Left forelimb (tissue), 1 donor: ENCODE measurements at places on chromosomes 11 and 22.

GRCh38 chr11:80986421-80987074, 1545.7 kb upstream of the TENM4 start:
- no peak for DNase-seq

- peak; percentile 57 for DNase-seq
These were observed 597.4 kb downstream of the LUZP2 start for GRCh38 chr11:25094085-25094802.

DNA sequence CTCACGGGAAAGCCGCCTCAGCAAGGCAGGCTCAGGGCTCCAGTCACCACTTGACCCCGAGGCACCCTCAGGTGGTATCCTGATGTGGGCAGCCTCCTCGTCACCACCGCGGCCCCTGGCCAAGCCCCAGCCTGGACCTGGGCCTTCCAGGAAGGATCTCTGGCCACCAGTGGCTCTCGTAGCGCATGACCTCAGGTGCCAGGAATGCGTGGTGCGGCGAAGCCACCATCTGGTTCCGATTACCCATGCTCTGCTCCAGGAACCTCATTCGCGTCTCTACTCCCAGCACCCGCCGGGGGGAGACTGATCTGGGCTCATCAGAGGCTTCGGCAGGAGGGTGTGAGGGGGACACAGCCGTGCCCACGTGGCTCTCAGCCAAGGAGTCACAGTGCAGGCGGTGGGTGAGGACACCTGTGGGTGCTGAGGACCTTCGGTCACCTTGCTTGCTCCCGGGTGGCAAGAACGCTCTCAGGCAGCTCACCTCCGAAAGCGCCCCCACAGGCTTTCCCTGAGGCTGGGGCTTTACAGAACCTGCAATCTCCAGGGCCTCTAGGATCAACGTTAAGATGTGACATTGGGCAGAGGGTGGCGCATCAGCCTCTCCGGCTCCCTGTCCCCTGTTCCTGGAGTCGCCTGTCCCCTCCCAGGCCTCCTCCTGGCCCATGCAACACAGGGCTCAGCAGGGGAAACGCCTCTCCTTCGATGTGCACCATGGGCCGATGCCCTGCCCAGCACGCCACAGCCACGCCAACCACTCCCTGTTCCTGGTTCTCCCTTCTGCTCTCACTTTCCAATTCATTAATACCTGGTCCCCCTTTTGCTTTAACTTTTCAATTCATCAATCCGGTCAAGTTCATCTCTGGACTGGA, 39.0 kb downstream of the TBX1 start:
- DNase-seq = peak; percentile 90

DNA sequence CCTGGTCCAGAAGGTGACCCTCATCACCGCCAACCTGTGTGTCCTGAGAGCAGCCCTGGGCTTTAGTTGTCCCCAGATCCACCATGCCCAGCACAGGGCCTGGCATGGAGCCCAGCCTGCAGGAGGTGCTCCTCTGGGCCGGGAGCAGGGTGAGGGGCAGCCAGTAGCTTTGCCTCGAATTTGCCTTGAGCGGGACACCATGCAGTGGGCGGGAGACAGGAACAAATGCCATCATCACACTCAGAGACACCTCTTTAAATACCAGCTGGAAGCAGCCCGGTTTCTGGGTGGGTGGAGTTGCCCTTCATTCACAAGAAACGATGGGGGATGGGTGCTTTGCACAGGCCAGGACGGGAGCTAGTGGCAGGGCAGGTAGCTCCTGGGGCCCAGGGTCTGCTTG, 19.3 kb downstream of the FLRT1 start:
- no peak for DNase-seq

- DNase-seq = no peak
These were observed 6.7 kb downstream of the INCENP start for GRCh38 chr11:62130283-62131169.

DNA sequence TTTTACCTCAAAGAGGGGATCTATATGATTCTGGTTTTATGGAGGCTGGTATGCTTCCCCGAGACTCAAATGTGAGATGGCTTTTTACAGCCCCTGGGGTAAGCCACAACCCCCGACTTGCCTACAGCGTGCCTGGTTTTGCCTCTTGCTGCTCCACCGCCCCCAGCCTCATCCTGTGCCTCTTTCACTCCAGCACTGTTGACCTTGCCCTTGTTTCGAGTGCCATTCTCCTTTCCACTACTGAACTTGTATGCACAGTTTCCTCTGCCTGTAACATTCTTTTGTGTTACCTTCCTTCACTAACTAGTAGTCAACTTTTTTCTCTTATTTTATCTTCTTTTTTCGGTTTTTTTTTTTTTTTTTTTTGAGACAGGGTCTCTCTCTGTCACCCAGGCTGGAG, 219.0 kb upstream of the ZBED5 start:
- DNase-seq = no peak
